ENCODE measurements at places on chromosomes 5 and 9.

- no peak for DNase-seq
Observed at GRCh38 chr5:168327451-168327850, 36.0 kb downstream of the WWC1 start.

DNA sequence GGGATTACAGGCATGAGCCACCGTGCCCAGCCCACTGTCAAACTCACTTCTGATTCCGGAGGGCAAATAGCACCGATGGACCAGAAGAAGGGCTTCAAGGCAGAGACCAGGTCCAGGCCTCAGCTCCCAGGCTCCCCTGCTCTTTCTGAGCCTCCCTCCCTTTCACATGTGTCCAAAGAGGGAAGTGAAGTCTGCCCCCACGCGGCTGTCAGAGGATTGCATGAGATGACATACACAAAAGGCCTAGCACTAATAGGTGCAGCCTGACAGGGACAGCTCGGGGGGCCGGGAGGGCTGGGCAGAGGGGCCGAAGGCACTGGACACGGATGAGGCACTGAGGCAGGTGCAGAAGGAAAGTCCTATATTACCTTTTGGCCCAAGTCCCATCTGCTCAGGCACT, 16.1 kb downstream of the FBP1 start:
- peak; percentile 41 for DNase-seq

GRCh38 chr5:178120607-178121357, 7.5 kb downstream of the N4BP3 start:
- peak; percentile 68 for DNase-seq

DNA sequence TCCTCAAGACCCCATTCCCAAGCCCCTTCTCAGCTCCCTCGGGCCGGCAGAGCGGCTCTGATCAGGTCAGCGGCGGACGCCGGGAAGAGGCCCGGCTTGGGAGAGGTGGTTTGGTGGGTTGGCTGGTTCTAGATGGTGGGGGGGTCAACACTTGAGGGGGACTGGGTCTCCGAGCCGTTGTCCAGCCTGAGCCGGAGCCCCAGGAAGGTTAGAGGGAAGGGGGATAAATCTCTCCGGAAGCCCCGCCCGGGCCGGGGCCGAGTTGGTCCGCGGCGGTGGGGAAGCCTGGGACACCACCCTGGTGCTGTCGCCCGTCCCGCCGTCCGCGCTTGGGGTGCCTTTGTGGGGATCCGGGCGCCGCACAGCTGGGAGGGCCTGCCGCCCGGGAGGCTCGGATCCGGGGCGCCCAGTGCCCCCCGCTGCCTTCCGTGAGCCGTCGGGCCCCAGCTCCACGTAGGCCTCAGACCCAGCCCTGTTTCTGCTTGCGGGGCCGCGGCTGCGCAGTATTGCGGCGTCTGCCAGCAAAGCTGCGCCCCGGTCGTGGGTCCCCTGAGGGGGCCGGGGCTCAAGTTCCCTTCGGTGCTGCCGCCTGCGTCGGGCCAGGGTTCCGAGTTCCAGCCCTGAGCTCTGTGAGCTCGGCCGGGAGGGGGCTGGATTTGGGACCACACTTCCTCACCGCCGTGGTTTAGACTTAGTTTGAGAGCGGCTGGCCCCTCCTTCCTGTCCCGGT, 542 bp upstream of the TRIM52 start:
- DNase-seq = no peak

DNA sequence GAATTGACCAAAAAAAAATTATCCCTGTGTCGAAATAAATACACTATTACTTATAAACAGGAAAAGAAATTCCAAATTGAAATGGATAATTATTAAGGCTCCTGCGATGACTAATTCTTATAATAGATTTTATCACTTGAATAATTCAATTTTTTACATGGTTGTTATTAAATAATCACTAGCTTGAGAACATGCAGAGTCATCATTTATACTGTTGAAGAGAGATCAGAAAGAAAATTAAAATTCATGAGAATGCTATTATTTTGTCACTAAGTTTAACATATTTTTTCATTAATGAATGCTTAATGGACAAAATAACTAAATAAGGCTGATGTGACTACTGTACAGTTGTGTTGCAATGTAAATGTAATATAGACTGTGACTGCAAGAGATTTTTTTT, 1011.3 kb upstream of the C9orf72 start:
- no peak for DNase-seq

GRCh38 chr9:78407636-78408312, 110.8 kb downstream of the PSAT1 start:
- DNase-seq = no peak

GRCh38 chr9:88230612-88231011, 92.3 kb upstream of the SPATA31C2 start:
- DNase-seq = no peak
